ENCODE measurements at places on chromosomes 7 and 10.
A peak's percentile ranks its signal among the peaks of the same experiment; 100 is the strongest.

DNA sequence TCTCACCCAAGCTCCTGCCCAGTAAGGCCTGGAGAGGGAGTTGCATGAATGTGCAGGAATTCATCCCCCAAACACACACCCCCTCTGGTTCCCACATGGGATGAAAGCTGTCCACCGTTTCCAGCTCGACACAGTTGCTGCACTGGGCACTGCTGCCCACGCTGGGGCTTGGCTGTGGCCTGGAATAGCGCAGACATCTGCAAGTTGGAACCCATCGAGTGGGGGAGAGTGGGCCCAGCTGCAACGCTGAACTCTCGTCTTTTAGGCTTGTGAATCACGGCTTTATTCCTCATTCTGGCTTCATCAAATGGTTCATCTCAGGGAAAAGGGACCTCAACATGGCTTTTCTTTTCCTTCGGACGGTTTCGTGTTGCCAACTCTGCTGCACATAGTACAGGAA, 264.7 kb downstream of the DNAJB6 start:
- DNase-seq = no peak

DNA sequence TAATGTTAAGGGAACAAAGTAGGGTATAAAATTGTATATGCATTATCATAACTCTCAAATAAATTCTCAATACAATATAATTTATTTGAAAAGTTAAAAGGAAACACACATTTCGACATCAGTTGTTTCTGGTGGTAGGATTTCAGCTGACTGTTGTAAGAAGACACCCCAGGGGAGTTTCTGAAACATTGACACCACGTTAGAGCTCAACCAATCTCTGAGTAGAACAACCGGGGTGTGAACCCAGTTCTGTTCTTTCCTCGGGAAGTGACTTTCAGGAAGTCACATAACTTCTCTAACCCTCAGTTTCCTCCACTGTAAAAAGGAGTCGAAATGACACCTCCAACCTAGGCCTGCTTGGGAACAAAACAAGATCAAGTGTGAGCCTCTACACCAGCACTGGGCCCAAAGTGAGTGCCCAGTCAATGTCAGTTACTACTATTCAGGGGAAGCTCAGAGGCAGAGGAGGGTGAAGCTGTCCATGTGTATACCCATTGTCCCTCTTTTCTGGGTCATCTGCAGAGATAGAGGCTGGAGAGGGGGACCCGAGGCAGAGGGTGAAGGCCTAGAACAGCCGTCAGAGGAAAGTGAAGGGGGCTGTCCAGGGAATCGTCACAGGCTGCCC, 67.1 kb downstream of the AOAH start:
- no peak for DNase-seq

- DNase-seq = peak; percentile 14
These were observed 20.2 kb downstream of the PDCD11 start for GRCh38 chr10:103416436-103417147.

DNA sequence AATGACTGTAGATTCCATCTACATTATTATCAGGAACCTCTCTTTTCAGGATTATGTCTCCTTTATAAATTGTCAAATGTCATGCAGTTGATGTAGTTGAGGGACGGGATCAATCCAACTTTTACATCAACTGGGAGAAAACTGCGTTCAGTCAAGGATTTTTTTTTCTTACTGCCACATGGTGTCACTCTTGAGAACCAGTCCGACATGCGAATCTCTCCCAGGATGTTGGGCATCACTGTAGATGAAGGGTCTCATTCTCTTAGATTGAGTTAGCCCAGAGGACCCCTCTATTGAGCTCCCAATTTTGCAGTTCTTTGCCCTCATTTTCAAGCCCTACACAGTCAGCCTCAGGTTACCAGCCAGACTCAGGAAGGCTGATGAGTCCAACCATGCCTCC, 120.3 kb upstream of the PTPRZ1 start:
- DNase-seq = no peak

DNA sequence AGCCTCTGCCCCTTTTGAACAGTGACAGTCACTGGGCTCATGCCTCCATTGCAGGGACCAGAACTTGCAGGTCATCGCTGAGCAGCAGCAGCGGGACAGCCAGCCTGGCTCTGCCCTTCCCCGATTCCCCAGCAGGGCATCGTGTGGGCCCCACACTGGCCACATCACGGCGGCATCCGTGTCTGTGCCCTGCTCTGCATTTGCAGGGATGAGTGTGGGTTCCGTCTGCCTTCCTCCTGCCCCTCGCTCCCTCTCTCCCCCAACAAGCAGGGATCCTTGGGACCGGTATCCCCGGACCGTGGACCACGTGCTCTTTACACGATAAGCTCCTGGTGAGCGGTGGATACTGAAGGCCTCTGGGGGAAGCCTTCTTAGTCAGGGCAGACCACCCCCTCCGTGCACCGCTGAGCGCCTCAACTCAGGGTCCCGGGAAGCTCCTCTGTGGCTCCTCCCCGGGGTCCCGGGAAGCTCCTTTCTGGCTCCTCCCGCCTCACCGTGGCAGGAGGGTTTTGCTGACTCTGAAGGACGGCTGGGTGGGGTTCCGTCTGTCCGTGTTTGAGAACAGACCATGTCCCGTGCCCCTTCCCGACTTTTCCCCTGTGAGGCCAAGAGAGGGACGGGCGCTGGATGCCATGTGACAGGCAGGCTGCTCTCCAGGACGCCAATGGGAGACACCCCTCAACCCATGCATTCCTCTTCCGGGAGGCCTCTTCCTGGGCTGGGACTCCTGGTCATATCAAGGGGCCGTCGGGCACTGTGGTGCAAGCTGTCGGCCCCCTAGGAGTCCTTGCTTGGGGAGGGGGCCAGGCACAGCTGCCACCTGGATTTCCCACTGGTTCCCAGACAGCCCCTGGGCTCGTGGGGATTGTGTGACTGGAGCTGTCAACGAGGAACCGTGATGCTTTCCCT, 23.5 kb upstream of the NKX6-2 start:
- no peak for DNase-seq

DNA sequence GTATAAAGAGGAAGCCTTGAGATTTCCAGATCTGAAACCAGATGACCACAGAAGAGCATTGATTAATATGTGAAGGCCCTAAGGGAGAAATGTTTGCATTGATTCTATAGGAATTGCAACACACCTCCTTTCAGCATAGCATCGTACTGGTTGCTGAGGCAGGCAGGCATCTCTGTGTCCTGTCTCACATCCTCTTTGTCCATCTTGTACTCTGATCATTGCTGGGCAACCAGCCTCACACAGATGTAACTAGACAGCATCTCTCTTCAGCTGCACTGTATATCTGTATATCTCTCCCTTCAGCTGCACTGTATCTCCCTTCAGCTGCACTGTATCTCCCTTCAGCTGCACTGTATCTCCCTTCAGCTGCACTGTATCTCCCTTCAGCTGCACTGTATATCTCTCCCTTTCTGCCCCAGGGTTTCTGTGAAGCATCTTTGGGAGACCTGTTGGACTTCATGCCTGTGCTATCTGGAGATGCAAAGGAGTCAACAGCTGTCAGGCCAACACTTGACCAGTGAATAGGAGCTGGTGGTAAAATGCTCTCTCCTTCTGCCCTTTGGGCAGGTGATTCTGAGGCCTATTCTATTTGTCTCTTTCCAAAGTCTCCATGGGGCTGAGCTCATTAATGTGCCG, 40.3 kb downstream of the TMEM178B start:
- no peak for DNase-seq

DNA sequence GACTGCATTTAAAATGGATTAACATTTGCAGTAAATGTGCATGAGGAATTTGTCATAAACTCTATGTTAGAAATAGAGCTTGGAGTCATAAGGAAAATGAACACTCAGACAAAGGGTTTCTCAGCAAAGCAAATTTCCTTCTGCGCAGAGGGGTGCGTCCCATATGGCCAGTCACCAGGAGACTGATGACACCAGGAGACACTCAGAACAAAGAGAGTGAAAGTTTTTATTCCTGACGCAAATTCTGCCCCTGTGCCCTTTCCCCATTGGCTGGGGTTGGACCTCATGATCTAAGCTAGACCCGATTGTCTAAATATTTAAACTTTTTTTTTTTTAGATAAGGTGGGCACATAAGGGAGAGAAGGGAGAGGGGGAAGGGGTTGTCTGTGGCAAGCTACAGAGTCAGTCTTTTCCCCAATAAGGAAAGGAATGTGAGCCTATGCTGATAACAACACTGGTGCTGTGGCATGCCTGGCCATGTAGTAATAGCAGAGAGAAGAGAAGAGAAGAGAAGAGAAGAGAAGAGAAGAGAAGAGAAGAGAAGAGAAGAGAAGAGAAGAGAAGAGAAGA, 202.0 kb downstream of the POM121L12 start:
- no peak for DNase-seq

DNA sequence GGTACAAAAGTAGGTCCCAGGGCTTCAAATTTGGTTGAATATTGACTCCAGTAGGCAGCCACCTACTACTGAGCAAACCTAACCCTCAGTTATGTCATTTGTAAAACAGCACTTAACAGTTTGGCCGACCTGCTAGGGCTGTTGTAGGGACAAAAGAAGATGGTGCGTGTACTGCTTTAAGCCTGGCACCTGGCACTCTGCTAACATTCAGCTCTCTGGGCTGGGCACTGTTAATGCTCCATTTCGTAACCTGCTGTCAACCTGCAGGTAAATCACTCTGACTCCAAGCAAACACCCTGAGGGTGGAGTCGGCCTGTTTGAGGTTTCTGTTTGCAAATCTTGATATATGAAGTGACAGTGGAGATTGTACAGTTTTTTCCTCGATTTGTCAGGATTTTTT, 7.2 kb downstream of the ZKSCAN1 start:
- no peak for DNase-seq

DNA sequence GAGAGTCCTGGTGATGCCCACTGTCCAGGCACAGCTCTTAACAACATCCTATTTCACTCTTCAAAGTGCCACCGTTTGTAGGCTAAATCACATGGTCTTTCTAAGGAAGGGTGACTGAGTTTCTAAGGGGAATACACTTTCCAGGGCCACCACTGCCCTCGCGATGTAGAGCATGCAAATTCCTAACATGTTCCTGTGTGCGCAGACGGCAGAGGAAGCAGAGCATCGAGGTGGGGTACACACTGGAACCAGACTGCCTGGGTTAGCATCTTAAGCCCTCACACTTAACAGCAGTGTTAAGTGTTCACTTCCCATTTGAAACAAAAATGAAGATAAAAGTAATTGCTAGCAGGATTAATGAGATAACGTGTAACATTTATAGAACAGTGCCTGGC, 3.0 kb downstream of the VOPP1 start:
- no peak for DNase-seq

- no peak for DNase-seq
These were observed 8.3 kb downstream of the BMI1 start for GRCh38 chr10:22329150-22329549.

DNA sequence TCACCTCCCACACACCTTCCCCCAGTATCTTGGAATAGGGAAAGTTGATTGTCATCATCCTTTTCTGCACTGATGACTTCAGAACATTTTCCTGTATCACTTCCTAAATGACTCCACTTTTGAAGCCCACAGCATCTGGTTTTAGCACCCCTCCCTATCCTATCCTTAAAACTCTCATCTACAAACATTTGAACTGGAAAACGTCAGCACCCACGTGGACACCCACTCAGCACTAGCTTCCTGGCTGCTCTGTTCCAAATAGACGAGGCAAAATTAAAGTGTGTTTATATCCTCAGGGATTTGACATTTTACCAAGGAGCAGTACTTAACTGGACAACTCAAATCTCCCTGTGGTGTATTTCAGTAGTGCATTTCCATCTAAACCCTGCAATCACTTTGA, 73.9 kb downstream of the REEP3 start:
- no peak for DNase-seq

DNA sequence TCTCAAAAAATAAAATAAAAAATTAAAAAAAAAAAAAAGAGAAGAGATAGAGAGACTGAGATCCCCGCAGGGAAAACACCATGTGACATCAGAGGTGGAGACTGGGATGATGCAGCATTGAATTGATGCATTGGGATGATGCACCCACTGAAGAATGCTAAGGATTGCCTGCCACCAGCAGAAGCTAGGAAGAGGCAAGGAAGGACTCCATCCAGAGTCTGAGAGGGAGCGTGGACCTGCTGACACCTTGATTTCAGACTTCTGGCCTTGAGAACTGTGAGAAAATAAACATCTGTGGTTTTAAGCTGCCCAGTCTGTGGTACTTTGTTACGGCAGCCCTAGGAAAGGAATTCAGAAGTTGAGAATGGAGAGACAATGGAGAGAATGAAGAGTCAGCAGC, 89.8 kb upstream of the PRPS1L1 start:
- no peak for DNase-seq

GRCh38 chr10:71429929-71430328, 33.2 kb downstream of the CDH23 start:
- DNase-seq = no peak

DNA sequence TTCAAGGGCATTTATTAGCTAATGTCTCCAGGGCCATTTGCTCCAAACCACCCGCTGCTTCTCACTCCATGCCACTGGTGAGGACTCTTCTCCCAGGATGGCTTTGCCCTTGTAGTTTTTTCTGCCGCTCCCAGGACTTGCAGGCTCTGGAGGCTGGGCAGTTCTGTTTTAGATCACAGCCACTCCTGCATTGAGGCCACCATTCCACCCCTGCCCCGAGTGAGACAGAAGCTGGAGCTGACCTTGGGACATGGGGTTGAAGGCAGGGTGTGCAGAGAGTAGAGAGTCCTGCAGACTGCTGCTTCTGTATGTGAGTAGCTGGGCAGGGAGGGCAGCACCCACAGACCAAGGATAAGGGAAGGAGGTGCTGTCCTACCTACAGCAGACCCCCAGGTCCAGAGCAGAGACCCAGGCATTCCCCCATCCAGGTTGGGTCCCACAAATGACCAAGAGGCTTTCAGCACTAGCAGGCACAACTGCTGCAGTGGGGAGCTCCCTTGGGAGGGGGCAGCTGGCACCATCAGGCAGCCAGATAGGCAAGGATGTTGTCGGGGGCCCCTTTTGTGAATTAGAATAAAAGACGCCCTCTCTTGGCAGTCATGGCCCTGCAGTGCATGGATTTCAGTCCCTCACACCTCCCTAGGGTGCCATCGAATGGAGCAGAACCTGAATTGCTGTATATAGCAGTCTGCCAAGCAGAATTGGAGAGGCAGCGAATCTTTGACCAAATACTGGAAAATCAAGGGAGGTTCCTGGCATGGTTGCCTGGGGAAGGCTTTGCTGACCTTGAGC, 22.7 kb upstream of the ADCYAP1R1 start:
- no peak for DNase-seq

GRCh38 chr10:100993986-100994708, 5.5 kb upstream of the LZTS2 start:
- no peak for DNase-seq

- no peak for DNase-seq
These were observed 624.3 kb upstream of the MBL2 start for GRCh38 chr10:53396876-53397275.

DNA sequence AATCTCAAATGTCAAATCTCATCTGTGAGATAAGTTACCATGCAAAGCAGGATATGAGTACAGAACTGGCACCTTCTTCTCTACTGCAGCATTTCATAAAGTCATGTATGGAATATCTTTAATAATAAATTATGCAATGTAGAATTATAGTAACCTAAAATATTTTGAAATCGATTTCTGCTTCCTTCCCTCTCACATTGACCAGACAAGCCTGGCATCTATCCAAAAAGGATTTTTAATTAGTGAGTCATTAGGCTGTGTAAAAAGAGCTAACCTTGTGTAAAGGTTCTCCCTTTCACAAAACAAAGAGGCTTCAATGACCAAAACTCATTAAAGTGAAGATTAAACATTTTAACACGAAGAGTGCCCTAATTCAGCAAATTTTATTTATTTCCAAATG, 48.8 kb upstream of the EXOC6 start:
- no peak for DNase-seq

- no peak for DNase-seq
These were observed 102.2 kb downstream of the PPP1R3A start for GRCh38 chr7:113816639-113817038.
